ENCODE measurements at places on chromosomes 2 and 18.
A peak's percentile ranks its signal among the peaks of the same experiment; 100 is the strongest.

DNA sequence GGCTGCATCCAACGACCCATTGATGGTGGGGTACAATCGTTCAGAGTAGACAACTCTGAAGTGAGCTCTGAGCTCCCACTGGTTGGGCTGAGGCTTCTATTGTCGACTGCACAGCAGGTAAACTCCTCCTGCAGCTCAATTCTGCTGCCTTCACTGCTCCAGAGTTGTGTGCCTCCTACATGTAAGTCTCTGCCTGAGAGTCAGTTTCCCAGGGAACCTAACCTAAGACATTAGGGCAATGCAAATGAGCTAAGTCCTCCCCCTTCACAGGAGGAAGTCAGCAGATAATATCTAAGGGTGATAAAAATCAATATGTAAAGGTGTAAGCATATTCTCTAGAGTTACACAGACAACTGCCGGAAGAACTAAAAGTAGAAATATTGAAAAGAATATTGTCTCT is 22.5 kb upstream of the ACYP2 start:
- DNase-seq, result no peak

DNA sequence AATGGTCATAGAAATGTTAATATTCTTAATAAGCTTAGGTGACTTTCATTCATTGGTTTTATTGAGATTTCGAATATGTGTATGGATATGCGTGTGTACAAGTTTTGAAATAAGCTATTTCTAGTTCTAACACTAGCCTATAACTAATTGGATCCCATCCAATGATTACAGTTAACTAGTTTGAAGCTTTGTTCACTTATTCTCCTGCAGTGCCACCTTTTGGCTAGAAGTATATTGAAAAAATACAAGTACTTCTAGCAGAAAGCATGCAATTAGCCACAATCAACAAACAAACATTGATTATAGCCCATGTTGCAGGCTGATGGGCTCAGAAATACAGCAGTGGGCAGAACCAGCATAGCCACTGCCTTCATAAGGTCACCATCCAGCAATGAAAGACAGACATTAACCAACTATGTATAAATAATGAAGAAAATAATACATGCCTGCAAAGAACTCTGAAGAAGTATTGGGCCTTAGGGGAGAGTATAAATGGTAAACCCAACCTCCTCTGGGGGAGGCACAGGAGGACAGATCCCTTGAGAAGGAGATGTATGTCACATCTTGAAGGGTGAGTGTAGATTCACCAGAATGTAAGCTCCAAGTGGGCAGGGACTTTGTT is 5.1 kb upstream of the PIEZO2 start:
- DNase-seq, result no peak

DNA sequence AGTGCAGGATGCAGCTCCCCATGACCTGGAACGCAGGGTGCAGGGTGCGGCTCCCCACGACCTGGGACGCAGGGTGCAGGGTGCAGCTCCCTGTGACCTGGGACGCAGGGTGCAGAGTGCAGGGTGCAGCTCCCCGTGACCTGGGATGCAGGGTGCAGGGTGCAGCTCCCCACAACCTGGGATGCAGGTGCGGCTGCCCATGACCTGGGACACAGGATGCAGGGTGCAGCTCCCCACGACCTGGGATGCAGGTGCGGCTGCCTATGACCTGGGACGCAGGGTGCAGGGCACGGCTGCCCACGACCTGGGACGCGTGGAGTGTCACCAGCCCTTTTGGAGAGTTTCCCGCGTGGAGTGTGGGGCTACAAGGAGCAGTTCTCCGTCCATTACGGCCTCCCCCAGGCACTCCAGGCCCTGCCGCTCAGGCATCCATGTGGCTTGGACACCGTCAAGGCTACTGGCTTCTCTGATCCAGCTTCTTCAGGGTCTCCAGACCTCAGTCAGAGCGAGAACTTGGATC is 38.7 kb downstream of the PXDN start:
- no peak for DNase-seq

DNA sequence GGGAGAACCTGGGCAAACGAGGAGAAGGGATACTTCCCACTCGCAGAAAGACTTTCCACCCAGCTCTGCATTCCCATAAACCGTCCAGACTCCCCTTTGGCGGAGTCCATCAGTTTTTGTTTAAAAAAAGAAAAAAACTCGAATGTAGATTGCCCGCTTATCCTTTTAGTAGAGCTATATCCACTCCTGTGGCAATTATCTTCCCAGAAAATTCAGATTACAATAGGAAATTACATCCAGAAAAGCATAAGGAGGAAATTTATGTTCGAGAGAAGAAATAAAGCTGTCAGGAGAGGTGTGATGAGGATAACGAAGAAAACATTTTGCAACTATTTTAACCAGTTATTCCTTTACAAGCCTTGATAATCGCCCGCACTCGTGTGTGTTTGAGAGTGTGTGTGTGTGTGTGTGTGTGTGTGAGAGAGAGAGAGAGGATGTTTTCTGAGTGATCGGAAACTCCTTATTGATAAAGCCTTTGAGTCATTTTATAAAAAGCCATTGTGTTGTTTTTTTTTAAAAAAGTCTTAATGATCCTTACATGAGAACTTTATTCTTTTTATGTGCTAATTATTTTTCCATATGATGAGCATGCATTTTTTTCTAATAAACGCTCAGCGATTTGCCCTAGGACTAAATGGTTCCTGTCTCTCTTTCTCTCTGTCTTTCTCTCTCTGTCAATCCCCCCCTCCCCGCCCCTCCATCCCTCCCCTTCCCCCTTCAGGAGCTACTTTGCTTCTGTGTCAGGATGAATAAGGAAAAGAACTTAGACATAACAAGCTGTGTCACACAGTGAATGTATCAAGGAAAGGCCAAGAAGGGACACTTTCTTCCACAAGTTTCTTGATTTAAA is 1.1 kb upstream of the PPP3R1 start:
- DNase-seq, result no peak

DNA sequence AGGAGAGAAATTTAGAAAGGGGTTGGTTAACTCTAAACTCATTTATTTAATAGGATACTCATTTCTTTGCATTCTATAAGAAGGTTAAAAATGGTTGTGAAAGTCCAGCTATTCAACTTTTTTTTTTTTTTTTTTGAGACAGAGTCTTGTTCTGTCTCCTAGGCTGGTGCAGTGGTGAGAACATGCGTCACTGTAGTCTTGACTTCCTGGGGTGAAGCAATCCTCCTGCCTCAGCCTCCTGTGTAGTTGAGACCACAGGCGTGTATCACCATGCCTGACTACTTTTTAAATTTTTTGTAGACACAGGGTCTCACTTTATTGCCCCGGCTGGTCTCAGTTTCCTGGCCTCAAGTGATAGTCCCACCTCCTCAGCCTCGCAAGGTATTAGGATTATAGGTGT is 11.9 kb downstream of the ELP2 start:
- no peak for DNase-seq

- no peak for DNase-seq
Observed at GRCh38 chr2:72864500-72864899, 22.7 kb upstream of the SPR start.

DNA sequence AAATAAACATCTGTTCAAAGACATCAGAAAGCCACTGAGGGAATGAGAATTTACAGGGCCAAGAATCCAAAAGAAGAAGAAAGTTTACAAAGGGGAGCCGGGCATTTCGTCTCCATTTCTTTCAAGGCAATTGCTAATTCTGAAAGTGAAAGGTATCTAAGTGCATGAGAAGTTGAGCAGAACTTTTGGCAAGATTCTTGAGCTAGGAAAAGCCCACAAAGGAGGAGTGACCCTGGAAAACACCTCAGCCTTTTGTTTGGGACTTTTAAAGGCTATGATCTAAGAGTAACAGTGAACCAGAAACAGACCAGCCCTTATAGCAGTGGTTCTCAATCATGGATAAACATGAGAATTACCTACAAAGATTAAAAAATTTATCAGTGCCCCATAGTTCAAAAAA is 87.4 kb downstream of the MDH1 start:
- no peak for DNase-seq

DNA sequence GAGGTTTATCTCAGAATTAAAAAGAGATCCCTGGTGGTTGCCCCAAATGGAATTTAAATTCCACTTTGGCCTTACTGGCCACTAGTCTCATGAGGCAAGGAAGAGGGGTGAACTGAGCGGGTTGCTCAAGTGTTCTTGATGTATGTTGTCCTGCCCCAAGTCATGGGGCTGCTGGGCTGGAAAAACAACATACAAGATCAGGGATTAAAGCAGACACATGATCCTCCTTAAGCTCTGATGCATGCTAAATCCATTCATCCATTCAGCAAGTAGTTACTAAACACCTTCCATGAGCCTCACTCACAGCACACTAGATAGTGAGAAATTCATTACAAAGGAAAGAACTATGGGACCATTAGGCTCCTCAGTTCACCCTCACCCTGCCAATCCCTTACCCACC is 196.3 kb downstream of the MREG start:
- DNase-seq, result no peak

DNA sequence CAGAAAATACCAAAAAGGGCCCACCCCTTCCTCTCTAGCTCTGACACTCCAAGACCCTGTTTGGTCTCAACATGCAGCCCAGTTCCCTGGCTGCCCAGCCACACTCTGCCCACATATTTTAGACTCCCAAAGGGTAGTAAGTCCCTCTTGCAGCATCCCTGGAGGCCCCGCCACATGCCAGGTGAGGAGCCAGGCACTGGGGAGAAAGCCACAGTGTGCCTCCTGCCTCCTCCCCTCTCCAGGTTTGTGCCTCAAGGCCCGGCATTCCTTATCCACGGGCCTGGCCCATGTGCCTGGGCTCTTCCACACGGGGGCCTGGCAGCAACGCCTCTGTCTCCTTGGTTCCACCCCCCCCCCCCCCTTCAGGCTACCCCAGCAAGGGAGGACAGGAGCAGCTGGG is 75.5 kb downstream of the HS1BP3 start:
- no peak for DNase-seq

DNA sequence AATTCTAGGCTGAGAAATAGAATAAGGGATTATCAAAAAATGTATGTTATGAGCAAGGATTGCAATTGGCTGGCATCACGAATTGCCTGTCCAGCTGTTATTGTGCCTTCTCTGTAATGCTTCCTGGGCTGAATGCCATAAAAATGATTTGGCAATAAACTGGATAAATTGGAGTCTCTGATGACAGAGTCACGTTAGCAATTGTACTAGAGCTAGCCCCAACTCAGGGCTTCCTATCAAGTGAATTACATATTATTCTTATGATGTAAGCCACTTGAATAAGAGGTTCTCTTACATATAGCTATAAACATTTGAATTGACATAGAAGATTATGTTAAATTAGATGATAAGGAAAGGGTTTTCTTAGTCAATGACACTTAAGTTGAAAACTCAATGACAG is 607.5 kb upstream of the REG3G start:
- DNase-seq, result no peak

DNA sequence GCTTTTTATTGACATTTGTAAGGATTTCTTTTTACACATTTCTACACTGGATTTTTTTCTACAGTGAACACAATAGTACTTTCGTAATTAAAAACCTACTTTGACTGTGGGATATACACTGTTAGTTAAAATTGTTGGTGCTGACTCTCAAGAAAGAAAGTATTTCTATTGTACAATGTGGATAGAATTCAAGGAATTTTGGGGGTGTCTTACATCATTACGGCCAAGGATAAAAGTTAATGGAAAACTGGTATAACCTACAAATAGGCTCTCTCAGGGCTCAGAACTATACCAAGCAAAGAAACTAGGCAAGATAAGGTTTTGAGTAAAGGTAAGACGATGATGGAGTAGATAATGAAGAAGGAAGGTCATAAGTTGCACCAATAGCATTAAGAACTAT is 198.4 kb upstream of the PARD3B start:
- DNase-seq, result no peak

GRCh38 chr2:27681841-27682240 is 18.2 kb downstream of the SLC4A1AP start:
- no peak for DNase-seq

- no peak for DNase-seq
Observed at GRCh38 chr18:63765837-63766236, 9.4 kb upstream of the SERPINB7 start.

GRCh38 chr2:1593371-1594122 is 150.8 kb downstream of the PXDN start:
- peak; percentile 35 for DNase-seq

DNA sequence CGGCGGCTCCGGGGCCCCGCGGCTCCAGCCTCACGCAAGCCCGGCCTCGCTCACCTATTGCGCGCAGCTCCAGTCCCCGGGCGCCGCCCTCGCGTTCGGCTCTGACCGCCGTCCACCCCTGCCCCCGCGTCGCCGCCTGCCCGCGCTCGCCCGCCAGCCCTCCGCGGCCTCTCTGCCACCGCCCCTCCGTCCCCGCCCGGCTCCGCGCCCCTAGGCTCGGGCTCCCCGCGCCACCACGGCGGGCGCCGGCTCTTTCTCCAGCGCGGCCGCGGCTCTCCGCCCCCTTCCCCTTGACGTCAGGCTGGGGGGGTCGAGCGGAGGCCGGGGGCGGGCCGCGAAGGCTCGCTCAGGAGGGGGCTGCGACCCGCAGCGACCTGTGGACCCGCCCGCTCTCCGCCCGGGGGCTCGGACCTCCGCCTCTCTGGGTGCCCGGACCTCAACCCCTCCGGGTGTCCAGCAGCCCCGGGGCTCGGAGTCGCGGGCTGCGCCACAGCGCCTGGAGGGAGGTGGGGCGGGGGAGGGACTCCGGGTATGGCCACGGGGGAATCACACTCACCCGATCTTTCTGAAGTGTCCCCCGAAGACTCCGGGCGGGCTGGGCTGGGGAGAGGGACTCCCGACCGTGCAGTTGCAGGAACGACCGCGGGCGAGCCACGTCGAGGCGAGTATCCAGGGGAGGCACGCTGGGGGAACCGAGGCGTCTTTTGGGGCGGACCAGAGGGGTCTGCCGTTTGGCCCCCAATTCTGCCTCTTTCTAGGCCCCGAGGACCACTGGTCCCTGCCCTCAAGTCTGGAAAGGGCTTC is at the start of gene SEMA4C:
Gene SEMA4C, minus strand, starts transcription at position 259 of the 804 bp plus-strand sequence. CDS start 2,194 bp downstream, outside the sequence.
- no peak for DNase-seq

GRCh38 chr18:5955861-5956260 is 60.5 kb upstream of the TMEM200C start:
- no peak for DNase-seq

- no peak for DNase-seq
Observed at GRCh38 chr2:215418064-215418963, 17.6 kb downstream of the FN1 start.

DNA sequence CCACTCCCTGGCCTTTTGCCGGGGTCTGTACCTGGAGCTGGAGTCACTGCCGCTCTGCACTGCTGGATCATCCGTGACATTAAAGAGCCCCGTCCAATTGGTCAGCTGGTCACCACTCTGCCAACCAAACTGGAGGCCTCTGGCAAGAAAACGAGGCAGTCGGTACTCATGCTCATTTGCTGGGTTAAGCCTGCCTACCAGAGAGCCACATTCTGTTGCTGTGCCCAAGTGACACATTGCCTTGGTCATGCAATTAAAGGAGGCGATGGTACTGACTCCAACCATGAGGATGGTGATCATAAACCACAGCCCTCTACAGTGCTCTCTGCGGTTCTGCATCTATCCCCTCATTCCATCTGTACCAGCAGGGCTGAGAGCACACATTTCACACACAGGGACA is 35.5 kb downstream of the ST8SIA5 start:
- no peak for DNase-seq

DNA sequence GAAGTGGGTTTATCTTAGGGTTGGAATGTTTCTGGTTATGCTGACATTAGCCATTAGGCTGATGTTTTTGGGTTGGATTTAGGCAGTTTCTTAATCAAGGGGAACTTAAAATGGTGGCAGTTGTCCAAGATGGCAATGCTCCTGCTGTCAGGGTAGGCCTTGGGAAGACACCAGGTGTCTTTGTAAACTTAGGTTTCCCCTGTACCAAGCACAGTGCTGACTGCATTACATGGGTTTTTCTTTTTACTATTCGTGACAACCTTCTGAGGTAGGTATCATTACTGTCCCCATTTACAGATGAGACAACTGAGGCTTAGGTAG is 528 bp upstream of the ATG16L1 start:
- no peak for DNase-seq

Measured in NCI-H187 (cell line).